Fibroblast of skin of scalp (primary cell): ENCODE measurements at places on chromosomes 12 and 14.

- peak; percentile 13 for DNase-seq
Observed at GRCh38 chr12:130714591-130715149, 1.4 kb downstream of the RIMBP2 start.

GRCh38 chr14:51999084-51999483 lies 9.7 kb downstream of the RTRAF start:
- peak; percentile 91 for DNase-seq

DNA sequence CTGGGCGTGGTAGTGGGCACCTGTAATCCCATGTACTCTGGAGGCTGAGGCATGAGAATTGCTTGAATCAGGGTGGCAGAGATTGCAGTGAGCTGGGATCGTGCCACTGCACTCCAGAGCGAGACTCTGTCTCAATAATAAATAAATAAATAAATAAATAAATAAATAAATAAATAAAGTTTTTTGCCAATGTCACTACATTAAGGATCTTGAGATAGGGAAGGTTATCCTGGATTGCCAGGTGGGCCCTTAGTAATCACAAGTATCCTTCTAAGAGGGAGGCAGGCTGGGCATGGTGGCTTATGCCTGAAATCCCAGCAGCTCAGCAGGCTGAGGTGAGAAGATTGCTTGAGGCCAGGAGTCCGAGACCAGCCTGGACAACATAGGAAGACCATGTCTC lies 4.5 kb upstream of the FBXW8 start:
- no peak for DNase-seq

GRCh38 chr12:132243596-132244310 lies 85.6 kb downstream of the GALNT9 start:
- no peak for DNase-seq

- DNase-seq: peak; percentile 95
Observed at GRCh38 chr12:124680863-124681778, 113.7 kb upstream of the NCOR2 start.

DNA sequence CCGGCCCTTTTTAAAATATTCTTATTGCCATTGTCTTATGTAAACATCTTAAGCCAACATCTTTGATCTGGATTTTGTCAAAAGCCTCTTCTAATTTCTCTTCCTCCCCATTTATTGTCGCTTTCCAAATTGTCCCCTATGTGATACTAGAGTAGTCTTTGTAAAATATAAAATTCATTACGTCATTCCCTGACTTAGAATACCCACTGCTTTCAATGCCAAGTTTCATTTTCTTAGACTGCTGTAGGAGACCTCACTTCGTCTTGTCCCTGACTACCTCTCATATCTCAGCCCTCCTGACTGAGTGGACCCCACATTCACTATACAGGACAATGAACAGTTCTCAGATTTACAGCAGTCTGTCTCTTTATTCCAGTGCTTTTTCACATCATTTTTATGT lies 633.9 kb upstream of the LMO3 start:
- no peak for DNase-seq

DNA sequence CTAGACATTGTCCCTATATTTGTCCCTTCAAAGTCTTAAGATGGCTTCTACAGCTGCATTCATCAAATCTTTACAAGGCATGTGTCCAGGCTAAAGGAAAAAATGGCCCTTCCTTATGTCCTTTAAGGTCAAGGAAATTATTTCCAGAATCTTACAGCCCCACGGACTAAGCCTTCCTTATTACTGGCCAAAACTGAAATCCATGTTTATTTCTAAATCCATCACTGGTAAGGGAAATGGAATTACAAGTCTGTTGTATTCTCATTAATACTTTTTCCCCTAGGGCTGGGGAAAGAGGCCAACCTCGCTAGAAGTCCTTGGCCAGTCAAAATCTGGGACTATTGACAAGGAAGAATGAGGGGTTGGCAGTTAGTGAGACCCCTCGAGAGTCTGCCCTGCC lies 252.5 kb downstream of the TMEM132C start:
- no peak for DNase-seq

DNA sequence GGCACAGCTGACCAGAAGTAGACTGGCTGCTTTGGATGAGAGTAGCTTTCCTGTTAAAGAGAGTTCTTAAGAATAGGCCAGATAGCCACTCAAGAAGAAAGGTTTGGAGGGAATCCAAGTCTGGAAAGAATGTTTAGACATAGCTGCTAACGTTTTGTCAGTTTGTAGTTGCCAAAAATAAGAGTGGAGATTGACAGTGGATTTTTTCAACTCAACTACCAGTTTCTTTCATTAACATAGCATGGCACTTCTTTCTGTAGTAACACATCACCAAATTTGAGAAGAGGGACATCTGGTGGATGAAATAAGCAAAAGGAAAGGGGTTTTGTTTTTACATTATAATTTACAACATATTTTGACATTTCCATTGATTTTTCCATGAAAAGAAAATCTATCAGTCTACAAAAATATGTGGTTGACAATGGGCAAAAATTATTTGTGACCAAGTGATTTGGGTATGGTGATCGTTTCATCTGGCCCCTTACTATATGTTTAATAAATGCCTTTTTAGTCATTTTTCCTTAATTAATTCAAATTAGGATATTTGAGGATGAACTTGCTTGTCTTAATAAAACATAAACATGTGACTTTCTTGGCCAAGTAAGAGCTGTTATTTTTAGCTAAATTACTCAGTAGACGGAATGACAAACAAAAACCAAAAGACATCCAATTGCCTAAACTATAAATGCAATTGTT lies 71.1 kb downstream of the PTPRR start:
- peak; percentile 72 for DNase-seq

DNA sequence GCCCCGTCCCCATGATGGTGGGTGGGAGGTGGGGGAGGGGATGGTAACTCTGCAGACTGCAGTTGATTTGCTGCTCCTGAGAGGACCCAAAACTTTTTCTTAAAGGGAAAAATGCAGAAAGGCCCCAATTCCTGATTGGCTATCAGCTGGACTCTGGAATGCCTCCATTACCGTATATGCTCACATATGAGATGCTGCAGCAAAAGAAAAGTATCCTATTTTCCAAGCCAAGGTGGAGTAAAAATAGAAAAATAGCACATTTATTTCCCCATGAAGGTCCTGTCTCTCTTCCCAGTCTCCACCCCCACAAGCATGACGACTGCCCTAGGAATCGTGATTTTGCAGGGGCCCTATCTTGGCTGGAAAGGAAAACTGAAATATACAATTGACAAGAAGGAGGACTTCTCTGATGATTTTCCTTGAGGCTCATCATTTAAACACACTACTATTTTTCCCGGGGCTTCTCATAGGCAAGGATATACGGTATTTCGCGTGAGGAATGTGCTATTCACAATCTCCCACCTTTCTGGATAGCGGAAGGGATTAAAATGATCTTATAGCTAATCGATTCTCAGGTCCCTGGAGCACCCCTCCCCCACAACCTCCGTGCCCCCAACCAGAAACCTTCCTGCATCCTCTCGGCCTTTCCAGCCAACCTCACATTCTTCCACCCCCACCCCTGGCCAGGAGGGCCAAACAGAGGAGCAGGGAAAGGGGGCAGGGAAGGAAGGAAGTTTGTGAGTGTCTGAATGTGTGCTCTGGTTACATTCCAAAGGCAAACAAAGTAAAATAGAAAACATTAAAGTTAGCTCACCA lies 138.9 kb upstream of the CCND2 start:
- DNase-seq: no peak

DNA sequence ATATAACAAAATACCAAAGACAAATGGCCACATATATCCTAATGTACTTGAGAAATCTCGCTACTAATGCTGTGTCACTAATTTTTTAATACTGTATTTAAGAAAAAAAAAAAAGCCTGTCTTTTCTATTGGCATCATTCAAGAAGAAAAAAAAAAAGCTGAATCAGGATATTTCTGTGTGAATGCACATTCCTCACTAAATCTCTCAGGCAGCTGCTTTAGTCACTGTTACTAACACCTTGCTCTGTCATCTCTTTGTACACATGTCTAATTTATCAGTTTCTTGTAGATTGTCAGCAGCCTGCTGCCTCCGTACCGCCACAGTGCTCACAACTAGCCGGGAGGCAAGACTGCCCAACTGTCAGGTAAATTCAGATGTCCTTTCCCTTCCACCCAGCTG lies 32.0 kb upstream of the FGD4 start:
- no peak for DNase-seq

DNA sequence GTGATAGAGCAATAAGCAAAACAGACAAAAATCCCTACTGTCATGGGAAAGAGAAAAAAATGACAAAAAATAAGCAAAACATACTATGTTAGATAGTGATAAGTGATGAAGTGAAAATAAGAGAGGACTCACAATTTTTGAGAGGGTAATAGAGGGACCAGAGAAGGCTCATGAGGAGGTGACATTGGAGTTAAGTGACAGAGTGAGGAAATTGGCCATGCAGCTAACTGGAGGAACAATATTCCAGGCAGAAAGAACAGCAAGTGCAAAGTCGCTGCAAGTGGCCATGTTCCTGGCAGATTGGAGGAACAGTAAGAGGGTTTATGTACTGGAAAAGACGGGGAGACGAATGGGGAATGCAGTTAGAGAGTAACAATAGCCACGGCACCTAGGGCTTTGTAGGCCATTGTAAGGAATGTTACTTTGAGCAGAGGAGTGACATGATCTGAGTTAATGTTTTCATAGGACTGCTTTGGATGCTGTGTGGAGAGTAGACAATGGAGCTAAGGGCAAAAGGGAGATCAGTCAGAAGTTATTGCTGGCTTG lies 1.4 kb upstream of the SAV1 start:
- DNase-seq: no peak

- peak; percentile 57 for DNase-seq
Observed at GRCh38 chr14:105087308-105087962, 22.2 kb upstream of the GPR132 start.

GRCh38 chr14:97107080-97107479 lies 309.9 kb downstream of the VRK1 start:
- peak; percentile 30 for DNase-seq

- DNase-seq: peak; percentile 90
Observed at GRCh38 chr14:67413806-67414769, 2.1 kb upstream of the PLEK2 start.

DNA sequence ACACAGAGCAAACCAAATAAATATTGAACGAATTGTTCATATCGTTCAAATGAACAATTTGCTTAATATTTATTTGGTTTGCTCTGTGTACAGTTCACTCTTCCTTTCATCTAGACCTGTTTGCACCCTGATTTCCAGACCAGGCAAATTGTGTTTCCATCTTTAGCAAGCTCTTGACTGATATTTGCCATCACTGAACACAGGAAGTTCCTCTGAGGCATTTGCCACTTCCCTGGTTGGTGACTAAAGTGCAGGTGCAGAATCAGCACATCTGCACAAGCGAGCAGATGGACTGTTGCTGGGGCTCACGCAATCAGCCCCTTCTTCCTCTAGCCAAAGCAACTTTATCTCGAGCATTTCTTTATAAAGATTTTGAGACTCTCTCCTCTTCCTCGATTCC lies 112.9 kb downstream of the DAAM1 start:
- DNase-seq: no peak
